ENCODE measurements at places on chromosomes 12 and 14.

DNA sequence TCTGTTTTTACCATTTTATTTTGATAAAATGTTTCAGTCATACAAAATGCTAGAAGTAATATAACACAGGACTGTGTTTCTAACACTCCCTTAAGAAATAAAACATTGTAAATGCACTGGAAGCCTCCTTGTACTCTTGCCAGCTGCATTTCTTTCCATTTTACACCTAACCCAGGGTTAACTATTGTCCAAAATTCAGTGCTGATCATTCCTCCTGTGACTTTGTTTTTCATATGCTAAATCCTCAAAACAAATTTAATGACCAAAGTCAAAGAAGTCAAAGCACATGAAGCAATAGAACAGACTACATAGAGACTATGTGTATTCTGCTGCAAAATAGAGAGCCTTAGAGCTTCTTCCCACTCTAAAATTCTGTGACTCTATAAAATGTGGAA is 420.3 kb upstream of the PRICKLE1 start:
- no peak for DNase-seq

DNA sequence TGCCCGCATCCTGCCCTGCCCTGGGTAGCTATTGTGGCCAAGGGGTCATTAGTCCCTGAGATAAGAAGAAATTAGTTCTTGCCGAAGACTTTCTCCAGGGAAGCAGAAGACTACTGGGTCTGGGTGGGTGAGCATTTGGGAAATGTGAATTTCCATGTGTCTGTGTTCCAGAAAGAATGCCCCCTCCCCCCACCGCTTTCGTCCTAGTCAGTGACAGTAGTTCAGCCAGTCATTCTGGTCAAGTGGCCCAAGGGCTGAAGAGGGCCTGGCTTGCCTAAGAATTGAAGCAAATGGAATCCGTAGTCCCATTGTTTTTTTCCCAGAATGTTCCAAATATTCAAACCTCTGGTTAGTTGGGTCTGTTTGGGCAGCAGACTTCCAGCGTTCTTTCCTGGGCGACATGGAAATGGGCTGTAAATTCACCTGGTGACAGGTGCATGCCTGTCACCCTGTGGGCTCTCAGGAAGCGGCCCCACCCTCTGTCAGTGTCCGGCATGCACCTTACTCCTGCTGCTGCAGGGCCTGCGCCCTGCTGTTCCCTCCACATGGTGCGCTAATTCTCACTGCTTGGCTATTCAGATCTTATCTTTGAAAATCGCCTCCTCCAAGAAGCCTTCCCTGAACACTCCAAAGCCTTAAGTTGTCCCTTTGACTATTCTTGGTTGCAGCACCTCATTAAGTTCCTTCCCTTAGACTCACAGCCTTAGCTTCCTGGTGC is 1.4 kb upstream of the RFLNA start:
- no peak for DNase-seq

DNA sequence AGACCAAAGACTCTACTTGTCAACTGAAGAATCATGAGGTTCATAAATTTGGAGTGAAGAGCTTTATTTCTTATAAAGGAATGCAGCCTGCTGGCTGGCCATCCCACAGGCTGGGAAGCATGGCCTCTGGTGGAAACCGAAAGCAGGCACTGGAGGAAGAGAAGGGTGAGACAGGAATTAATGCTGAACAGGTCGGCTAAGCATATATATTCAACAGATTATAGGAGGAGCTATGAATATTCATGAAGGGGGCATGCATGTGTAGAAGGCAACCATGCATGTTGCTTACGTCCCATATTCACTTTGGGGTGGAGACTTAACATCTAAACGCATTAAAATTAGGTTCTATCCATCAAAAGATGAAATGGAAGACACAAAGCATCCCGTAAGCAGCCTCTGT is 20.6 kb upstream of the RGS6 start:
- no peak for DNase-seq

DNA sequence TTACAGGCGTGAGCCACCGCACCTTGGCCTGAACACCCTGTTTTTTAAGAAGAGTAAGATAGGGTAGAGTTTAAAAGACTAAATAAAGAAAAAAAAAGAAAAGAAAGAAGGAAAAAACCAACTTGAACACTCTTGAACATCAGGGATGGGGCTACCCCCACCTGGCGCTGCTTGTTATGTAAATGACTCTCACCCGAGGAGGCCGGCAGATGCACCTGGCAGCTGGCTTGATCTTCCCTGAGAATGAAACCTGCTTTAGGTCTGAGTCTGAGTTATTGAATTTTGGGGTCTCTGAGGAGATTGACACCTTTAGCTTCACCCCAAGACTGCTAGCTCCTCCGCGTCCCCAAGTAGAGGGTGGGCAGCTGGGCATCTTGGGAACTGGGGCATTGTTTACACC is 15.5 kb upstream of the MEG3 start:
- DNase-seq = no peak

- no peak for DNase-seq
Observed at GRCh38 chr12:106434526-106434925, 77.0 kb downstream of the POLR3B start.

- DNase-seq = no peak
Observed at GRCh38 chr12:1058423-1058822, 67.4 kb downstream of the ERC1 start.

DNA sequence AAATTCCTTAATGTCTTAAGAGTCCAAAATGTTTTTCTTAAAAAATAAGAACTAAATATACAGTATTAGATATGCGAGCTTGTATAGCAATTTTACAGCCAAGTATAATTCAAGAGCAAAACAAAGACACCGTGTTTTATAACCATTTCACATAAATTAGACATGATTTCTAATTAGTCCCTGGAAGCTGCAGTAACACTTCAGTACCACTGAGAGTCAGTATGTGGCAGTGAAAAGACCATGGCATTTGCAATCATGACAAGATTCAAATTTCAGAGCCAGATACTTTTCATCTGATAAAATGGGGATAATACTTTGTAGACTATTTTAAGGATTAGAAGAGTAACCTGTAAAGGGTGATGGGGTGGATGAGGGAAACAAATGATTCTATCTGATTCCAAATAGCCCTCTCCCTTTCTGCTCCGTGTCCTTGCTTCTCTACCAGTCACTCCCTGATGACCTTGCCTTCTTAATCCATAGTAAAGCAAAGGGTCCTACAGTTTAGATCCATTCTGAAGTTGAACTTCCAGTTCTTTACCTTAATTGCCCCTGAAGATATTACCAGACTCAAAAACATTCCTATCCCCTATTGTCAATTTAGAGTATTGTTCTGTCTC is 145.4 kb upstream of the ABCD2 start:
- no peak for DNase-seq

DNA sequence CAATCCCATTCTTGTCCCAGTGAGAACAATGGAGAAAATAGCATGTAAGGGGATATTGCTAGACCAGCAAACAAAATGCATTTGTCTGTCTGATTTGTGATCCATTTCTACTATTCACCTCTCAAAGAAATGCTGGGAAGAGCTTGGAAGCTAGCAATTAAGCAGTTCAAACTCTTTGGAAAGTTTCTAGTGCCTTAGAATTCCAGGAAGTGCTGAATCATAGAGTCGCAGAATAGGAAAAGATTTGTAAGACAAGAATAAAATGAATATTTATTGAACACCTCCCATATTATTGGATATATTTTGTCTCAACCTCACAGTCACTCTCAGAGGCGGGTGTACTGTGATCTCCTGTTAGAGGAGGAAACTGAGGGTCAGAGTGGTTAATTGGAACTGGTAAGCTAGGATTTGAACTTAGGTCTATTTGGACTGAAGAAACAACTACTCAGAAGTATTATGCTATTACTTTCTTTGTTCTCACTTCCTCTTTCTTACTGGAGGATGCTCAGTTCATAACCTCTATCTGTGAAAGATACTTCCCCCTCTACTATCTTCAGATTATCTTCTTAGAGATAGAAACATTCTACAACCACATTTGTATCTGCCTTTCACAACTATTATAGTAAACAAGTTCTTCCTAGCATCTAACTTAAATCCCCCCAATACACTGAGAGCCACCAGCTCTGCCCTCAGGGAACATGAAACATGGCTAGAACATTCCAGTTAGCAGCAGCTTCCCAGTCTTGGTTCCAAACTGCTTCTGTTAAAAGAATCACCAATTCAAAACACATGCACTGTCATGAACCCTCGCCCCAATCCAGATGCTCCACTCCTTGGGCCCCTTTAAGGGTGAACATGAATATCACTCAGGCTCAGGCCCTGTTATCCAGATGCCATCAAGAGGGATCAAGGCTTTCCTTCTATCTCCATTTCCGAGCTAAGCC is 64.2 kb downstream of the DRAM1 start:
- no peak for DNase-seq

- no peak for DNase-seq
Observed at GRCh38 chr14:89575386-89576061, 158.5 kb upstream of the FOXN3 start.

GRCh38 chr14:81113176-81113575 is 107.6 kb downstream of the GTF2A1 start:
- no peak for DNase-seq

- DNase-seq = no peak
Observed at GRCh38 chr12:120536064-120536791, 2.1 kb downstream of the RNF10 start.

- no peak for DNase-seq
Observed at GRCh38 chr12:124301084-124301654, 6.3 kb downstream of the RFLNA start.

DNA sequence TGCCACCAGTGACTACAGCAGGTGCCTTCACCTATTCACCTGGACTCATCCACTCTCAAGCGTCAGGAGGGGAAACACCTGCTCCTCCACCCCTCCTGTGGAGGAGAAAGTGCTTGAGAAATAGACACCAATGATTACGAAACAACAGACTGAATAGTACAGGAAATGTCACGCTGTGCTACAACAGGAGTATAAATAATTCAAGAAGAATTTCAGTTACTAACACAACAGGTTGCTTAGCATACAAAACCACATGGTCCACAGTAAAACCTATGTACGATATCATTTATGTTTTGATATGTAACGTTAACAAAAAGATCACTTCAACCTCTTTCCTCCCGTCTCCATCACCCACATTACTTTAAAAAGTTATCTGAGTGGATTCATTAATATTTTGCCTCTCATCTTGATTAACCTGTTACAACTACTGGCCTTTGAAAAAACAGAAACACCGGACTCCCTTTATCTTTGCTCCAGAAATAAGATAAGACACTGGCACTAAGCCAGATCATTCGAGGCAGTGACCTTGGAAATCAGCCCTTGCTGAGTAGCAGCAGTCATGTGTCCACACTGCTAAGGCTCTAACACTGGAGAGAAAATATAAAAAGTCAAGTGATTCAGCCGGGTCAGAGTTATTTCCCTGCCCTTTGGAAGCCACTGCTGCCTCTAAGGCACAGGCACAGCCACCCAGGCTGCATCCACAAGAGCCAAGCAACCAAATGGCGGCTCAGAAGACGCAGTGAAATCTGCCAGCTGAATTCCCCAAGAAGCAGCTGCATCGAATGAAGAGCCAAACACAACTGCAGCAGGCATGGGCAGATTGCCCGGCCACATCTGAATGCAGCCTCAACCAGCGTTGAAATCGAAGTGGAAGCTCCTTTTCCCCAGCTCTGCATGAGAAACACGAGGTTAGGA is 40.9 kb downstream of the NT5DC3 start:
- no peak for DNase-seq
